HepG2 (cell line): ENCODE measurements at places on chromosomes 1 and 21. TPM values are rescaled to one million over a fixed set of nuclear protein-coding genes. Genes with fewer than 3 reads are reported as not detected.

- H3K27ac ChIP-seq = no peak overlapping the region
- H3K4me3 ChIP-seq = no peak overlapping the region
- no peak for DNase-seq
- H3K27me3 ChIP-seq = peaks cover 1% of the 10 kb centered on the region
- peaks cover 21% of the 10 kb centered on the region for H3K4me1 ChIP-seq
- no peaks in the 10 kb centered on the region for H3K36me3 ChIP-seq
Measured at GRCh38 chr1:47764461-47765046, 232.6 kb downstream of the TRABD2B start.

GRCh38 chr1:12454406-12455391 lies 163.3 kb downstream of the DHRS3 start:
- peaks cover 40% of the 10 kb centered on the region for H3K4me1 ChIP-seq
- no peak overlapping the region for H3K4me3 ChIP-seq
- no peak for DNase-seq
- peaks cover 12% of the 10 kb centered on the region; the same call in 2 of the 3 replicates for H3K36me3 ChIP-seq

DNA sequence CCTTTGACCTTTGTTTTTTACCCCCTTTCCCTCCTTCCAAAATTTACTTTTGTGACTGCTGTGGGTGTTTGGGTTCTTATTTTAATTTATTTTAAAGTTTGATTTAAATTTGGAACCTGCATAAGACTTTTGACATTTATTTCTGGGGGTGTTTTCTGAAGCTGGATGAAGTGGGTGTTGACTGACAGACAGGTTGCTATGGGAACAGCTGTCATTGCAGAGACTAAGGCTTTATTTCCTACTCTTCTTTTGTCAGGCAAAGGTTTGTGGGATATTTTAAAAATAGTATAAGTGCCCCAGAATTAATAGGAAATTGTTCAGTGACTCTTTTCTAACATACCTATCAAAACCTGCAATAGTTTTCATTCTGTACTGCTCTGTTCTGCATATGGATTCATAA lies 290.8 kb upstream of the ESRRG start:
- no peak overlapping the region for H3K4me3 ChIP-seq
- H3K36me3 ChIP-seq = no peaks in the 10 kb centered on the region
- DNase-seq = no peak
- H3K27me3 ChIP-seq = no peaks in the 10 kb centered on the region
- no peak overlapping the region for H3K27ac ChIP-seq

DNA sequence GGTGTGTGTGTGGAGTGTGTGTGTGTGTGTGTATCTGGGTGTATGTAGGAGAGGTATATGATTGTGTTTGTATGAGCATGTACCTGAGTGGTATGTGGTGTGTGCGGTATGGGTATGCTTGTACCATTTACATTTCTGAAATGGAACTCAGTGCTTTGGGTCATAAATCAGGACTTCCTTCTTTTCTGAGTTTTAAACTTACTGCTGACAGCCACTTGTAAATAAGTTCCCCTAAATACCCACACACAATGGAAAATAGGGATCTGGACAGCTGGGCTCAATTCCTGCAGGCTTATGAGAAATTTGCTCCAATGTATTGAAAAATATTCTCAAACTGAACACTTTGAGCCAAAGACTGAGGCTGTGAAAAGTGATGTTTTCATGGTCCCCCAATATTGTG lies 293.6 kb downstream of the HLX start:
- H3K36me3 ChIP-seq = no peaks in the 10 kb centered on the region
- H3K27ac ChIP-seq = no peak overlapping the region
- no peaks in the 10 kb centered on the region for H3K27me3 ChIP-seq
- no peaks in the 10 kb centered on the region for H3K4me1 ChIP-seq
- H3K4me3 ChIP-seq = no peak overlapping the region

GRCh38 chr1:114290341-114290740 lies 136.7 kb upstream of the SYT6 start:
- peaks cover 16% of the 10 kb centered on the region; the same call in 1 of the 3 replicates for H3K27me3 ChIP-seq
- no peaks in the 10 kb centered on the region for H3K4me1 ChIP-seq
- DNase-seq = no peak
- H3K4me3 ChIP-seq = no peak overlapping the region

GRCh38 chr1:149927056-149927562 lies 494 bp downstream of the SF3B4 start:
- H3K4me1 ChIP-seq = peaks cover 30% of the 10 kb centered on the region
- no peak for DNase-seq
- H3K27ac ChIP-seq = peak overlapping the region; percentile 88

DNA sequence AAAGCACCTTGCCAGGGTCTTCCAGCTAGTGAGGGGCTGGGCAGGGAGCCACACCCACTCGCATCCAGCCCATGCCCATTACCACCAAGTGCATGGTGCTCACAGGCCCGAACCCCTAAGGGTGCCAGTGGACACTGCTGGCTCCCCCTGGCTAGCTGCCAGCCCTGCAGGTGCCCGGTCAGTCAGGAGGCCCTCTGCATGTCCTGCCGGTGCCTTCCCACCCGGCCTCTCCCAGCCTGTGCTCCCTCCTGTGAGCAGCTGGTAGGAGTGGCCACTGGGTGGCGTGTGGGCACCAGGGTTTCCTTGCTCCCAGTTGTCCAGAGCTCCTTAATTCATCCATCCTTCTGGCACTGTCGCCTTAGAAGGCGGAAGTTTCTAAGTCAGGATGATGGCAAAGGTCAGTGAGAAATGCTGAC lies 33.4 kb downstream of the QSOX1 start:
- H3K27ac ChIP-seq = no peak overlapping the region
- no peaks in the 10 kb centered on the region for H3K36me3 ChIP-seq
- H3K4me1 ChIP-seq = no peaks in the 10 kb centered on the region
- DNase-seq = peak; percentile 41
- no peak overlapping the region for H3K4me3 ChIP-seq

DNA sequence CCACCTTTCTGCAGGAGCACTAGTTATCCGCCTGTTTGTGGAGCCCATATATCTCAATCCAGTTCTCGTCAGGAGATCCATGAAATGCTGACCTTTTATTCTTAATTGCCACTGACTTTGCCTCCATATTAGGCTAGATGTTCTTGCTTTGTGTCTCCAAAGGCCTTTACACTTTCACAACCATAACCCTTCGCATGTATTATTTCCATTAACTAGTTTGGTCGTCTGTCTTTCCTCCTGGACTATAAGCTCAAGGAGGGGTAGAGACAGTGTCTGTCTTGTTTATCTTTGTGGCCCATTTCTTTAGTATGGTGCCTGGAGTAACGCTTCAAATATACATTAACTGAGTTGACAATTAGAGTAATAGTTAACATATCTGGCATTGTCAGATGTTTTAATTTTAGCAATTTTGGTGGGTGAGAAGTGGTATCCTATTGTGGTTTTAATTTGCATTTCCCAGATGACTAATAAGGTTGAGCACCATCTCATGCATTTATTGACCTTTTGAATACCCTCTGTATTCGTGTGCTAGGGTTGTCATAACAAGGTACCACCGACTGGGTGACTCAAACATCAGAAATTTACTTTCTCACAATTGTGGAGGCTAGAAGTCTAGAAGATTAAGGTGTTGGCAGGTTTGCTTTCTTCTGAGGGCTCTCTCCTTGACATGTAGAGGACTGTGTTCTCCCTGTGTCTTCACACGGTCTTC lies 21.7 kb upstream of the IL12RB2 start:
- no peaks in the 10 kb centered on the region for H3K36me3 ChIP-seq
- H3K27me3 ChIP-seq = no peaks in the 10 kb centered on the region
- no peaks in the 10 kb centered on the region for H3K4me1 ChIP-seq
- no peak for DNase-seq

GRCh38 chr1:1779691-1780597 lies 1.7 kb upstream of the NADK start:
- H3K4me3 ChIP-seq = peak overlapping the region; percentile 53
- H3K4me1 ChIP-seq = peaks cover 67% of the 10 kb centered on the region
- DNase-seq = no peak

DNA sequence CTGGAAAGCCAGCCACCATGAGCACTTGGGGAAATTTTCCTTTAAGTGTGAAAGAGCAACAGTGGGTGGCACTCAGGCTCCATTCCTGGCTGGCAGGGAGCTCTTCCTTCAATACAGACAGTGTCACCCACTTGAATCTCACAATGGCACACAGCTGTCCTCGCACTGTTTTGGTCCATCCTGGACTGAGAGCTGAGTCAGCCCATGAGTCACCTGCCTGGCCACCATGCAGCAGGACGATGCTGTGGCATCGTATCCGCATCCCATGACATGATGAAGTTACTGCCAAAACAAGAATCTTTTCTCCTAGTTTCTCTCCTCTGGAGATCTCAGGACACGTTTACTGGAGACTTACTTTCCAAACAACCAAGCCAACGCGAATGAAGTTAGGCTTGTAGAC lies 6.0 kb downstream of the TMPRSS2 start:
- no peak overlapping the region for H3K4me3 ChIP-seq
- H3K36me3 ChIP-seq = no peaks in the 10 kb centered on the region
- no peak for DNase-seq
- H3K4me1 ChIP-seq = peaks cover 58% of the 10 kb centered on the region
- H3K27me3 ChIP-seq = peaks cover 14% of the 10 kb centered on the region; the same call in 2 of the 3 replicates

DNA sequence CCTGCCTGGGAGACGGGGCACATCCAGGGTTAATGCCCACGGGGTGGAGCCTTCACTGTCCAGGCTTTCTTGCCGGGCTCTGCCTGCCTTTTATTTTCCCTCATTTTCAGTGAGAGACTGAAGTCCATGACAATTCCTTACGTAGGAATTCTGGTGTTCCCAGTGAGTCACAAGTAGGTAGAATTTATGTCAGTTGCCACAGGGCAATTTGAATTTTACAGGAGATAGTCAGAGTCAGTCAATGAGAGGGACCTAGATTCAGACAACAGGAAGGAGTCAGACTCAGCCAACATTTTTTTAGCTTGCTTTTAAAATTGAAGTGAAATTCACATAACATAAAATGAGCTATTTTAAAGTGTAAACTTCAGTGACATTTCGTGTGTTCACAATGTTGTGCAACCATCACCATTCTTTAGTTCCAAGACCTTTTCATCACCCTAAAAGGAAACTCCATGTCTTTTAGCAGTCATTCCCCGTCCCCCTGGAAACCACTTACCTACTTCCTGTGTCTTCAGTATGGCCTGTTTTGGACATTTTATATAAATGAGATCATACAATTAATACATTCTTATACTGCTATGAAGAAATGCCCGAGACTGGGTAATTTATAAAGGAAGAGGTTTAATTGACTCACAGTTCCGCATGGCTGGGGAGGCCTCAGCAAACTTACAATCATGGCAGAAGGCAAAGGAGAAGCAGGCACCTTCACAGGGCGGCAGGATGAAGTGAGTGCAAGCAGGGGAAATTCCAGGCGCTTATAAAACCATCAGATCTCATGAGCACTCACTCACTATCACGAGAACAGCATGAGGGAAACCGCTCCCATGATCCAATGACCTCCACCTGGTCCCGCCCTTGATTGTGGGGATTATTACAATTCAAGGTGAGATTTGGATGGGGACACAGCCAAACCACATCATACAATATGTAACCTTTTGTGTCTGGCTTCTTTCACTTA lies 14.6 kb downstream of the AJAP1 start:
- peaks cover 22% of the 10 kb centered on the region for H3K27me3 ChIP-seq
- H3K27ac ChIP-seq = no peak overlapping the region
- H3K36me3 ChIP-seq = no peaks in the 10 kb centered on the region
- DNase-seq = no peak

PUM1 gene
- 91.0 and 95.0 TPM in 2 replicates for polyA plus RNA-seq

LCE1C gene
- not detected in 2 replicates for polyA plus RNA-seq

PRAMEF15 gene
- not detected in 2 replicates for polyA plus RNA-seq

FMN2 gene
- not detected in 2 replicates for polyA plus RNA-seq

BEND5 gene
- 0.04 and 0.11 TPM in 2 replicates for polyA plus RNA-seq

HAO2 gene
- 0.05 and 0.08 TPM in 2 replicates for polyA plus RNA-seq
